ENCODE measurements at places on chromosomes 12 and 14. TPM values are rescaled to one million over a fixed set of nuclear protein-coding genes. Genes with fewer than 3 reads are reported as not detected.

The NAV3 gene
- 7.9 TPM for total RNA-seq

The TAS2R7 gene
- not detected for total RNA-seq

The RAD9B gene
- total RNA-seq = 0.46 TPM

The TM9SF1 gene
- 66.5 TPM for total RNA-seq

The LPAR5 gene
- total RNA-seq = 0.59 TPM

The LTBP2 gene
- total RNA-seq = 7.6 TPM

The CDCA3 gene
- total RNA-seq = 82.3 TPM

The IL22 gene
- total RNA-seq = not detected

The HHIPL1 gene
- 0.20 TPM for total RNA-seq

The GYS2 gene
- total RNA-seq = not detected

The ADCY6 gene
- total RNA-seq = 9.9 TPM

The CLEC9A gene
- total RNA-seq = not detected

The OR6C2 gene
- not detected for total RNA-seq

The TGM1 gene
- total RNA-seq = 0.99 TPM

The KITLG gene
- total RNA-seq = 16.2 TPM

The CMA1 gene
- not detected for total RNA-seq

The SERPINA9 gene
- not detected for total RNA-seq

The NAA25 gene
- total RNA-seq = 18.6 TPM

The RNF212B gene
- total RNA-seq = not detected

The ADAMTS20 gene
- total RNA-seq = not detected

The KCNMB4 gene
- total RNA-seq = 0.16 TPM

The ZNF705A gene
- not detected for total RNA-seq

The GCH1 gene
- 4.2 TPM for total RNA-seq

The PRIMA1 gene
- total RNA-seq = 0.32 TPM

The SRSF9 gene
- 218 TPM for total RNA-seq

The LRP1-AS gene
- total RNA-seq = not detected

The P2RX2 gene
- total RNA-seq = not detected

The ANKRD33 gene
- total RNA-seq = not detected
